Stimulated activated CD4-positive, alpha-beta T cell treated with anti-CD3 and anti-CD28 coated beads, Interleukin-12 subunit alpha, Interleukin-12 subunit beta, amount 100 ng/mL, for 24 hours (primary cell): ENCODE measurements at places on chromosomes 2 and 18.

GRCh38 chr18:60812921-60813320, 440.3 kb upstream of the MC4R start:
- no peak for DNase-seq

DNA sequence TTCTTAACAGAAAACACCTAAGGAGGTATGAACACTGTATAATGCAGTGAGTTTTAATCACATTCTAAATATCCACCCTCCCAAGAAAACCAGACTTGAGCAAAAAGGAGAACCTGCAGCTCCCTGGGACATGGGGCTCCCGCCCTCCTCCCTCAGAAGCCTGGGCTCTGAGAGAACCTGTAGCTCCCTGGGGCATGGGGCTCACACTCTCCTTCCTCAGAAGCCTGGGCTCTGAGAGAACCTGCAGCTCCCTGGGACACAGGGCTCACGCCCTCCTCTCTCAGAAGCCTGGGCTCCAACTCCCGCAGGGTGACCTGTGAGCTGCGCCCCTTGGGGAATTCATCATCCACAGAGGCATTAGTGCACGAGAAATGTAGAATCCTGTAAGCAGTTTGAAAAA, 222.9 kb downstream of the SNTG2 start:
- no peak for DNase-seq

DNA sequence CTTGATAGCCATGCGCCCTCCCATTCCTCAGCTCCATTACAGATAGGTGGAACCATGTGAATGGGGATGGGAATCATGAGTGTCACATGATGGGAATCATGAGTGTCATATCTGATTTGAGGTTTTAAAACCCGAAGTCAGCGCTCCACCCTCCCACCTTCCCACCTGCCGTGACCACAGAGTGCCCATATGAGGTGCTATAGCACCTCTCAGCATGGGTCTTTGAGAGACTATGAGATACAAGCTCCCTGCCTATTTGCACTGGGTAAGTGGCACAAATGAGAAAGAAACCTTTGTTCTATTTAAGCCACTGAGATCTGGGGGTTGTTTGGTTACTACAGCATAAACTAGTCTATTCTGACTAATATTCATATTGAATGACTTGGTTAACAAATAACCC, 78.5 kb upstream of the PTPRM start:
- no peak for DNase-seq

- no peak for DNase-seq
Measured at GRCh38 chr18:37055137-37055802, 226.3 kb downstream of the KIAA1328 start.

GRCh38 chr2:144304202-144304601, 215.7 kb downstream of the ZEB2 start:
- no peak for DNase-seq

DNA sequence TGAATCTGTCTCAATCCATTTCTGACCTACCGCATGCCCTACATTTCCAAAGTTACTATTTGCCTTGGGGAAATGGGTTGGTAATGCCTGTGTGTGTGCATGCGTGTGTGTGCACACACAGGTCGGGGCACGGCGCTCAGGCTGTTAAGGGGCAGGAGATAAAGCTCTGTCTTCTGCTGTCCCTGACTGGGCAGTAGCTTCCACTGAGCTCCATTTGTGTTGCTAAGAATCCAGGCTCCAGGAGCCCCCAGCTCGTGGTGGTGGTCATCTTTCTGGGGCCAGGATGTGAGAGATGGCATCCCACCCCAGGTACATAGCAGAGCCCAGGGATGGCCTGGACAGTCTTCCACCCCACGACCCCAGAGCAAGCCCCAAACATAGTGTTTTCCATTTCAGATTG, 66.7 kb upstream of the HS6ST1 start:
- no peak for DNase-seq

DNA sequence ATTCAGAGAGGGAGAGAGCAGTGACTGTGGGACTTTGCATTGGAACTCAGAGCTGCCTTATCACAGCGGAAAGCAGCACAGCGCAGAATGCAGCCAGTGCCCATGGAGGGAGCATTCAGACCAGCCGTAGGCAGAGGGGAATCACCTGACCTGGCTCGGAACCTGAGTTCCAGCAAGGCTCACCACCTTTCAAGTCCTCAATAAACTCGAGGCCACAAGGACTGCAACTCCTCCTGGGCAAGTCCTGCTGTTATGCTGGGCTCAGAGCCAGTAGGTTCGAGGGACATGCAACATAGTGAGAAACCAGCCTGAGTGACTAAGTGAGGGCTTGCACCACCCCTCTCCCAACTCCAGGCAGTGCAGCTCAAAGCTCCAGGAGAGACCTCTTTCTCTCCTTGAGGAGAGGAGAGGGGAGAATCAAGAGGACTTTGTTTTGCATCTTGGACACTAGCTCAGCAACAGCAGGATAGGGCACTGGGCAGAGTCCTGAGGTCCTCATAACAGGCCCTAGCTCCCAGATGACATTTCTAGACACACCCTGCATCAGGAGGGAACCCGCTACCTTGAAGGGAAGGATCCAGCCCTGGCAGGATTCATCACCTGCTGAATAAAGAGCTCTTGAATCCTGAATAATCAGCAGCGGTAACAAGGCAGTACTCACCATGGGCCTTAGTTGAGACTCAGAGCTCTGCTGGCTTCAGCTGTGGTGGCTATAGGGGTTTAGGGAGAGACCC, 136.8 kb upstream of the OTOS start:
- no peak for DNase-seq

DNA sequence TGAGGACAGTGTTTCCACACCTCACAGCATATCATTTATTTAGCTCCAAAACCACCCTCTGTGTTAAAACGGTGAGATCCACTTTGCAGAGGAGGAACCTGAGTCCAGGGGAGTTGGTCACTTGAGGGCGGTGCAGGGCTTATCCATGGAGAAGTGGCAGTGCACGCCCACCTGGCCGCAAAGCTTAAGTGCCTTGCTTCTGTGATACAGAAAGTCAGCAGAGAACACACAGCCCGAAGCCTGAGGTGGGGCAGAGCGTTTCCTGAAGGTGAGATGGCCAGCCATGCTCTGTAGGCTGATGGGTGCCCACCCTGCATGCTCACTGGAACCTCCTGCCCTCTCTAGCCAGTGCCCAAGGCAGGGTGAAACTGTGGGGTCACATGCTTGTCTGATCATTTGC, 87.3 kb downstream of the SH3RF3 start:
- DNase-seq: no peak

- no peak for DNase-seq
Measured at GRCh38 chr18:36298126-36298741, 721 bp downstream of the FHOD3 start.

GRCh38 chr2:162211732-162212131, 31.5 kb downstream of the FAP start:
- DNase-seq: no peak

- no peak for DNase-seq
Measured at GRCh38 chr18:34718610-34719009, 8.5 kb downstream of the DTNA start.
